SJCRH30 (cell line): ENCODE measurements at places on chromosomes 2 and 18. TPM values are rescaled to one million over a fixed set of nuclear protein-coding genes. Genes with fewer than 3 reads are reported as not detected.

GALNT3 gene
- total RNA-seq, result not detected in 2 replicates

DPP4 gene
- total RNA-seq, result 0.08 TPM in 1 of 2 replicates, not detected in the other

ACTR2 gene
- total RNA-seq, result 109 and 122 TPM in 2 replicates

MYOM1 gene
- total RNA-seq, result 0.06 and 0.23 TPM in 2 replicates

SERPINB13 gene
- not detected in 2 replicates for total RNA-seq

LIMS4 gene
- total RNA-seq, result 1.5 and 2.0 TPM in 2 replicates

FAM98A gene
- 30.0 and 44.2 TPM in 2 replicates for total RNA-seq

RAD51AP2 gene
- total RNA-seq, result 0.02 TPM in 1 of 2 replicates, not detected in the other

HTR2B gene
- total RNA-seq, result 0.15 and 0.32 TPM in 2 replicates

CFAP53 gene
- 0.08 TPM in 1 of 2 replicates, not detected in the other for total RNA-seq

GRCh38 chr2:147937744-147938349 is 82.7 kb downstream of the ORC4 start:
- peak; percentile 62 for DNase-seq
- H3K27me3 ChIP-seq, result no peaks in the 10 kb centered on the region
- H3K4me1 ChIP-seq, result no peaks in the 10 kb centered on the region

GRCh38 chr2:2898744-2899143 is 478.9 kb downstream of the EIPR1 start:
- H3K4me3 ChIP-seq, result no peak overlapping the region
- no peaks in the 10 kb centered on the region for H3K27me3 ChIP-seq
- DNase-seq, result no peak
- H3K27ac ChIP-seq, result no peak overlapping the region

- DNase-seq, result no peak
- H3K27ac ChIP-seq, result no peak overlapping the region
- H3K4me3 ChIP-seq, result no peak overlapping the region
- H3K27me3 ChIP-seq, result peaks cover 4% of the 10 kb centered on the region; the same call in 1 of the 2 replicates
- no peaks in the 10 kb centered on the region for H3K36me3 ChIP-seq
Measured at GRCh38 chr2:100624536-100624935, 61.7 kb downstream of the PDCL3 start.

DNA sequence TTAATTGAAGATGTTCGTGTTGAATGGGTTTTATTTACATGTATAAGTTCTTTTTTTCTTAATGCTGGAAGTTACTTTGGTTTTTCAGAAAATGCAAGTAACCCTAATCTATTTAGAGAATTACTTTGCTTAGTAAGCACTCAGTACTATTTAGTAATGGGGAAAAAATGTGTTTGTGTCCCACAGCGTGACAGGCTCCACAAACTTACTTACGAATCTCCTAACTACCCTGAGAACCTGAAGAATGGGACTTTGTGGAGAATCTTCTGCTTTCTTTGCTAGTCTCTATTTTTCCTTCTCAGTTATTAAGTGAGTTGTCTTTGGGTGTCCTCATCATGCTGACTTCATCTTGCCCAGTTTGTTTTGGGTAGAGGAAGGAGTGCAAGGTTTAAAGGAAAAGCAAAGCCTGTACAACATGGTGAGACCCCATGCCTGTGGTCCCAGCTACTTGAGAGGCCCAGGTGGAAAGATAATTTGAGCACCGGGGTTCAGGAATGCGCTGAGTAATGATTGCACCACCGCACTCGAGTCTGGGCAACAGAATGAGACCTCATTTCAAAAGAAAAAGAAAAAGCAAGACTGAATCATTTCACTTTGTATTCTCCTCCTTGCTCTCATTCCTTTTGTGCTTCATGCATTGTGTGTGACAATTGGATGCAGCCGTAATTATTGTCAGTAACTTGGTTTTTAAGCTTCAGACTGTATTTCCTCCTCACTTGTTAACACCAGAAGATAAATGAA is 10.2 kb downstream of the NEDD4L start:
- H3K27ac ChIP-seq, result no peak overlapping the region
- H3K36me3 ChIP-seq, result no peaks in the 10 kb centered on the region
- no peak overlapping the region for H3K4me3 ChIP-seq

- H3K4me3 ChIP-seq, result no peak overlapping the region
- H3K27ac ChIP-seq, result no peak overlapping the region
Measured at GRCh38 chr18:42069036-42069435, 114.0 kb downstream of the PIK3C3 start.

- H3K27me3 ChIP-seq, result no peaks in the 10 kb centered on the region
- H3K36me3 ChIP-seq, result no peaks in the 10 kb centered on the region
- no peak overlapping the region for H3K4me3 ChIP-seq
Measured at GRCh38 chr2:196941398-196942078, 15.0 kb upstream of the PGAP1 start.

DNA sequence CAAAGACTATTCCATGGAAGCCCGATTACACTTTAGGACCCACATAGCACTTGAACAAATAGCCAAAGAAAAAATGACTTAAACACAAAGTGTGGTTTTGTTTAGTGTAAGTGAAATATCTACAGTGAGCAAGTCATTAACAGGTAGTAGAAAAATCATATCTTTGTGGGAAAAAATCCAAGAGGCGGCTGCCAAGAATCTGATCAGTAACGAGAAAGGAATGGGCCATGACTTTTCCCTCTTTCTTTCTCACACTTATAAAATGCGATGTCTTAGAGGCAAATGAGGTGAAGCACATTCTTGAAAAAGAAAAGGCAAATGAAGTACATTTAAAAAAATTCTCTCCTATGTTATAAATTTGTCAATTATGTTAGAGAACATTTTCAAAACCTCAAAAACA is 12.9 kb upstream of the GEMIN6 start:
- no peaks in the 10 kb centered on the region for H3K36me3 ChIP-seq
- peaks cover 21% of the 10 kb centered on the region for H3K4me1 ChIP-seq
- DNase-seq, result no peak
- 0 out of 2 replicates have a peak, but pooled peaks cover 3% of the 10 kb centered on the region for H3K27me3 ChIP-seq
- H3K27ac ChIP-seq, result no peak overlapping the region

DNA sequence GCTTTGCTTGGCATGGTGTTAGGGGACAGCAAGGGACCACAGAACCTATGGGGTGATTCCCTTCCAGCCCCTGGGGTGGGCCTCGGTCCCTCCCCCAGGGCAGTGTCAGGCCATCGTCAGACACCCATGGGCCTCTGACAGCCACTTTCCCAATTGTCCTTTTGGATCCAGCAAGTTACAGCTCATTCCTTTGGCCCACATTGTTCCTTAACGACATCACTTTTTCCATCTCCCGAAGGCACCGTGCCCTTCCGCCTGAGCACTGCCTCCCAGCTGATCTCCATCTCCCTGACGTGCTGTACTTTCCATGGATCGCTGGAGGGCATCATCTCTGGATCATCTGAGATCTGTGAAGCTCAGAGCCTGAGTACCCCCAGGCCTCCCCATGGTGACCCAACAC is 10.4 kb upstream of the KCNK3 start:
- H3K4me3 ChIP-seq, result no peak overlapping the region
- no peaks in the 10 kb centered on the region for H3K4me1 ChIP-seq
- no peaks in the 10 kb centered on the region for H3K36me3 ChIP-seq
- H3K27ac ChIP-seq, result no peak overlapping the region
- peaks cover 46% of the 10 kb centered on the region for H3K27me3 ChIP-seq

DNA sequence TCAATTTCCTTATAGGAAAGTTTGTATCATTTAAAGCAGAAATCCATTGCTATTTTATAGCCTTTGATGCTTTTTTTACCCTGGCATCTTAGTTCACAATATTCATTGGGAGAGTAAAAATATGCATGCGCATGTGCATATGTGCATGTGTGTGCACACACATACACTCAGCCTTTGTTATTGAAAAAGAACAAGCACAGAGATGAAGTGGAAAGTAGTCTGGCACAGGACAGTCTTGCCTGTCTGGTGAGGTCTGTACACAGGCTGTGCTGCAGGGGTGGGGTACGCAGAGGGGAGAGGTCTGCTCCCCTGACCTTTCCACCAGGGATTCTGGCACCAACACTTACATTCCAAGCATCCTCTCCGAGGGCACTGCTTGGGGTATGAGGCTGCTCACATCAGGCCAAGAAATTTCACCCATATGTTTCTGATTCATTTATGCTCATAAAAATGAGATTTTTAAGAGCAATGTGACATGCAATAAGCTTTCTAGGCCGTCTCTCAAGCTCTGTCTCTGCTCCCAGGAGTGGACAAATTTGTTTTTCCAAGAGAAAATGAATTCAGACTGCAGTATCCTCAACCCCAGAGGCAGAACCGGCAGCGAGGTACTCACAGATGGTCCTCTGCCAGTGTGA is 237.2 kb downstream of the INSIG2 start:
- no peaks in the 10 kb centered on the region for H3K36me3 ChIP-seq
- no peak overlapping the region for H3K27ac ChIP-seq
- no peak for DNase-seq
- H3K4me1 ChIP-seq, result no peaks in the 10 kb centered on the region

- H3K36me3 ChIP-seq, result no peaks in the 10 kb centered on the region; the same call in 1 of the 2 replicates
- no peak overlapping the region for H3K27ac ChIP-seq
- no peaks in the 10 kb centered on the region for H3K4me1 ChIP-seq
- H3K27me3 ChIP-seq, result no peaks in the 10 kb centered on the region
- no peak for DNase-seq
Measured at GRCh38 chr2:78023356-78023755, 501.2 kb upstream of the LRRTM4 start.

DNA sequence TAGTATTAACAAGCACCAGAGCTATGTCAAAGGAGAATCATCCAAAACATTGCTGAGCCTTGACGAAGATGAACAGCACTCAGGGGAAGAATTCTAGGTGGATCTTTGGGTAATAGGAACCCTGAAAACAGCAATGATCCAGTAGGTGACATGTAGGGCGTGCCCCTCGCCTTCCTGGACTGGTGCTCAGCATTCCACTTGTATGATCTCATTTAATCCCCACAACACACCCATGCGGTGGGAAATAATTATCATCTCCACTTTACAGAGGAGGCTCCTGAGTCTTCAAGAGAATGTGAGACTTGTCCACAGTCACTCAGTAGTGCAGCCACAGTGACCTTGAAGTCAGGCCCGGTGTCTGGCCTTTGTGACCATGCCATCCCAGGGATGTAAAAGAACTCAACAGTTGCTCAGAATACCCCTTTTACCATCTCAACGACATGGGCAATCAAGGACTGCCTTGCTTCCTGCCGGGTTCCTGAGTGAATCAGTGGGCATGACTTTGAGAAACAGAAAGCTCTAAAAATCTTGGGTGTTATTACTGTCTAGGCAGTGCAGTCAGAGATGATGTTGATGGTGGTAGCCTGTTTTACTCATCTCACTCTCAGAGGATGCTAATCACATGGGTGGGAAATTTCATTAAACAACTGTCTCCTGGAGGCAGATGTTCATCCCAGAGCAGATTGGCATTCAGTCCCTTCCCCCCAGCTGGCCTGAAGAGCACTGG is 161.6 kb downstream of the BCL11A start:
- H3K4me3 ChIP-seq, result no peak overlapping the region
- H3K4me1 ChIP-seq, result peaks cover 7% of the 10 kb centered on the region
- H3K36me3 ChIP-seq, result no peaks in the 10 kb centered on the region
- DNase-seq, result no peak
- no peaks in the 10 kb centered on the region for H3K27me3 ChIP-seq

GRCh38 chr2:199679883-199680282 is 171.1 kb downstream of the FTCDNL1 start:
- DNase-seq, result no peak
- H3K27ac ChIP-seq, result no peak overlapping the region
- no peaks in the 10 kb centered on the region for H3K4me1 ChIP-seq

GRCh38 chr2:136136931-136137330 is 19.0 kb upstream of the CXCR4 start:
- H3K4me1 ChIP-seq, result peaks cover 34% of the 10 kb centered on the region
- H3K4me3 ChIP-seq, result no peak overlapping the region
- no peaks in the 10 kb centered on the region for H3K36me3 ChIP-seq
- no peaks in the 10 kb centered on the region for H3K27me3 ChIP-seq
- no peak for DNase-seq

DNA sequence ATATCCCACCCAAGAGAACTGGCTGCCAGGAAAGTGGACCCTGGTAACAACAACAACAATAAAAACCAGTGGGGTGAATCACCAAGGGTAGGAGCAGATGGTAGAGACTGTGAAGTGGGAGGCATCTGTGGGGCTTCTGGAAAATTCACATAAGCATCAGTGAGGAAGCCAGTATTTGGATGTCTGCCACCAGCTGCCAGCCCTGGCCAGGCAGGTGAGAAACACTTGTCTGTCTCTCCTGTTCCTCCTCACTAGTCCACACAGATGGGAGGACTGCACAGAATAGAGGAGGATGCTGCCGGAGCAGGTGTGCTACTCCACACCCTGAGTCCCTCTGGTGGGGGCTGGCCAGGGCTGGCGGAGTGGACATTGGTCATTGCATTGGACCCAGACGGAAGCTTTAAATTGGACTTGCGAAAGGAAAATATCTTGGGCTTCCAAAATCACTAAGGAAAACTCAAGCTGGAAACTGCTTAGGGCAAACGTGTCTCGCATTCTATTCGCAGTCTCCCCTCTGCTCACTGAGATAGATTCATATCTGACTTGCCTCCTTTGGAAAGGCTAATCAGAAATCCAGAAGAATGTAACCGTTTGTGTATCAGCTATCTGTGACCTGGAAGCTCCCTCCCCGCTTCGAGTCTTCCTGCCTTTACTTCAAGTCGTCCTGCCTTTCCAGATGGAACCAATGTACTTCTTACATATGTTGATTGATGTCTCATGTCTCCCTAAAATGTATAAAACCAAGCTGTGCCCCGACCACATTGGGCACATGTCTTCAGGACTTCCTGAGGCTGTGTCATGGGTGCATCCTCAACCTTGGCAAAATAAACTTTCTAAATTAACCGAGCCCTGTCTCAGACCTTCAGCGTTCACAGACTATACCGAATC is 69.1 kb downstream of the NAB1 start:
- H3K4me3 ChIP-seq, result no peak overlapping the region
- H3K27me3 ChIP-seq, result no peaks in the 10 kb centered on the region
- H3K36me3 ChIP-seq, result no peaks in the 10 kb centered on the region

DNA sequence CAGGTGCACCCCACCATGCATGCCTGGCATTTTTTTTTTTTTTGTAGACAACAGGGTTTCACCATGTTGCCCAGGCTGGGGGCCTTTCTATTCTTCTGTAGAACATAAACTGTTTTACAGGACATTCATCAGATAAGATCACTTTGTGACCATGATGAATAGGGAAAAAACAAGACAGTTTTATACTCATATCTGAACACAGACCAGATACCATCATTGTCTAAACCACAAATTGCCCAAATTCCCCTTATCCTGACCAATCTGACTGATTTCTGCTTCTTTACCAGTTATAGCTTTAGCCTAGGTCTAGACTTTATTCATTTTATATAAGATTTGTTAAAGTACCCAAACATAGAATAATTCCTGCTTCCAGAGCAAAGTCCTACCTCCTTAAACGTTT is 1699.3 kb upstream of the TMEFF2 start:
- H3K36me3 ChIP-seq, result no peaks in the 10 kb centered on the region
- H3K27ac ChIP-seq, result no peak overlapping the region
- DNase-seq, result no peak

DNA sequence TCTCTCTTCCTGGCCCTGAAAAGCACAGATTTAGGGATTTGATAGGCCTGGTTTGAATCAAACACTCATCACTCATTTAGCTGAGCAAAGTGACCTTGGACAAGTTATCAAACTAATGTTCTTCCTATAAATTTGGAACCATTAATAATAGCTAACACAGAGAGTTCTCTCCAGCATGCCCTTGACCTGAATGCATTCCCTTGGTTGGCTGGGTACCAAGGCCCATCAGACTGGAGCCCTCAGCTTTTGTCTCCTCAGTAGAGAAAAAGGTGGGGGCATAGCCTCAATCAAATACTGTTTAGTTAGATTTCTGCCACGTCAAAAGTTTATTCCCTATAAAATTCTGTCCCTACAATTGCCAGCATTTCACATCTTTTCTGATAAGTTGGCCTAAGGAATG is 13.8 kb upstream of the MRPL19 start:
- no peak for DNase-seq
- no peaks in the 10 kb centered on the region for H3K36me3 ChIP-seq

GRCh38 chr2:239605976-239606375 is 205.2 kb upstream of the HDAC4 start:
- H3K4me1 ChIP-seq, result no peaks in the 10 kb centered on the region
- no peaks in the 10 kb centered on the region; the same call in none of the 2 replicates for H3K27me3 ChIP-seq
- H3K4me3 ChIP-seq, result no peak overlapping the region
- no peak overlapping the region for H3K27ac ChIP-seq
- DNase-seq, result no peak
